ENCODE measurements at places on chromosomes 12 and 14.

GRCh38 chr12:26767865-26768264, 65.1 kb downstream of the ITPR2 start:
- DNase-seq = no peak

- no peak for DNase-seq
Measured at GRCh38 chr12:65876898-65877721, 52.8 kb downstream of the HMGA2 start.

- DNase-seq = no peak
Measured at GRCh38 chr12:12585115-12585863, 22.6 kb upstream of the DUSP16 start.

DNA sequence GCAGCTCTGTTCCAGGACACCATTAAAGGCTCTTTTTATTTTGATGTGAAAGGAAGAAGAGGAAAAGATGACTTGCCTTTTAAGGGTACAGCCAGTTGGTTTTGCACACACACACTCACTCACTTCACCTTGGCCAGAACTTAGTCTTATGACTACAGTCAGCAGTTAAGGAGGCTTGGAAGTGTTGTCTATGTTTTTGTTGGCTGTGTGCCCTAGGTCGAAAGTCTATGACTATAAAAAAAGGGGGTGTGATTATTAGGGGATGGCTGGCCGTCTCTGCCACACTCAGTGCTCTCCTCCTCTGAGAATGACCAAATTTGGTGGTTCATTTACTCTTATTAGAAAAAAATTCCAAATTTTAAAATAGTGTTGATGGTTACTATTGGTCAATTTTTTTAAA, 139.5 kb upstream of the OTX2 start:
- no peak for DNase-seq

GRCh38 chr12:77294016-77294415, 228.6 kb upstream of the E2F7 start:
- no peak for DNase-seq

- DNase-seq = no peak
Measured at GRCh38 chr14:74610866-74611649, 979 bp downstream of the LTBP2 start.

GRCh38 chr14:68652433-68652690, 140.5 kb downstream of the ZFP36L1 start:
- DNase-seq = no peak

GRCh38 chr12:103494734-103495468, 867 bp downstream of the C12orf42 start:
- no peak for DNase-seq

GRCh38 chr12:50282721-50283228, 545 bp downstream of the LIMA1 start:
- DNase-seq = no peak

- DNase-seq = no peak
Measured at GRCh38 chr14:51479584-51480325, 172.0 kb upstream of the FRMD6 start.

DNA sequence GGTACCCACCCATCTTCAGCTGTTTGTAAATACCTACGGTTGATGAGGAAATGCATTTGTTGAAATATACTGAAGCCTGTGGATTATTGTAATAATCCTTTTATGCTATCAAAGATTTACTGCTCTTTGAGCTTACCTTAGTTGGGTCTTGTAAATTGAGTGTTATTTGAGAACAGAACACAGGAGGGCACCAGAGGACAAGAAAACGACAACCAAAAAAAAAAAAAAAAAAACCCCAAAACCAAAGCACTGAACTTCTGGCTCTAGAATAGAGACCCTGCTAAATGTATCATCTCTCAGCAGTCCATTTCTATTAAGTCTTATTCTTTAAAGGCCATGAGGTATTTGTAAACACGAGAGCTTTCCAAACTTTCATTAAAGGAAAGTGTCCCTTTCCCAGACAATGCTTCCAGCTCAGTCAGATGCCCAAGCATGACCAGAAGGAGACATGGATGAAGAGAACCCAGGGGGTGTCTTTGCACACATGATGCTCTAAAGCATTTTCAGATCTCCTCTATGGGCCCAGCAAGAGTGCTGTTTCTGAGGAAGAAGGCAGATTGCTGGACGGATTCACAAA, 763.9 kb downstream of the NRXN3 start:
- DNase-seq = no peak

- DNase-seq = no peak
Measured at GRCh38 chr12:131905630-131906091, 11.2 kb downstream of the ULK1 start.

Measured in activated naive CD8-positive, alpha-beta T cell treated with anti-CD3 and anti-CD28 coated beads, Interleukin-2, amount 50 U/mL, for 16 hours (primary cell).